WTC11 (cell line): ENCODE measurements at places on chromosomes 13 and 19.

- no peak for DNase-seq
Observed at GRCh38 chr13:111952032-111952431, 114.9 kb upstream of the SOX1 start.

DNA sequence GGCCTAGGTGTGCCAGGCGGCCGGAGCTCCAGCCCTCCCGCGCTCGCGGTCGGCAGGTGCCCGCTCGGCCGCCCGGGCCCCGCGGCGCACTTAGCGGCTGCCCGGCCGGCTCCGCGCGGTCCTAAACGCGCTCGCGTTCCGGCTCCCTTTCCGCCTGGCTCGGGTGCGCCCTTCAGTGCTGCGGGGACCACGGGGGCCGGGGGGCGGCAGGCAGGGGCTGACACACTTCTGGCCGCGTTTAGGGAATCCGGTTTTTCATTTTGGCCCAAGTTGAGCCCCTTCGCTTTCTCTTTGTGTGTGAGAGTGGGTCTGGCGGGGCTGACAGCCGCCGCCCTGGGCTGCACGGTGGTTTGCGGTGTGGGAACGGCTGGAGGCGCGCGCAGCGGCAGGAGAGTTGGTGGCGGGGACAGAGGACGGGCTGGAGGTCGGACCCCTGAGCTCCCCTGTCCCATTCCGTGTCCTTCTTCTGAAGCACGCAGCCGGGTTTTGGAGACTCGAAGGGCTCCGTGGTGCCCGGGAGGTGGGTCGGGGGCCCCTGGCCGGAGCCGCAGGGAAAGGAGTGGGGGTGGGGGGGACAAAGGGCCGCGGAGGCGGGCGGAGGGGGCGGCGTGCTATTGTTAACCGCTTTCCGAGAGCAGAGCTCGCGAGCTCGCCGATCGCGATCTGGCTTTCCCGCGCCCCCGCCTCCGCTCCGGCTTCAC lies 3.1 kb downstream of the FGF9 start:
- peak; percentile 63 for DNase-seq

GRCh38 chr13:53847502-53847901 lies 818.9 kb downstream of the OLFM4 start:
- no peak for DNase-seq

- no peak for DNase-seq
Observed at GRCh38 chr19:31339411-31339810, 9.8 kb downstream of the TSHZ3 start.

DNA sequence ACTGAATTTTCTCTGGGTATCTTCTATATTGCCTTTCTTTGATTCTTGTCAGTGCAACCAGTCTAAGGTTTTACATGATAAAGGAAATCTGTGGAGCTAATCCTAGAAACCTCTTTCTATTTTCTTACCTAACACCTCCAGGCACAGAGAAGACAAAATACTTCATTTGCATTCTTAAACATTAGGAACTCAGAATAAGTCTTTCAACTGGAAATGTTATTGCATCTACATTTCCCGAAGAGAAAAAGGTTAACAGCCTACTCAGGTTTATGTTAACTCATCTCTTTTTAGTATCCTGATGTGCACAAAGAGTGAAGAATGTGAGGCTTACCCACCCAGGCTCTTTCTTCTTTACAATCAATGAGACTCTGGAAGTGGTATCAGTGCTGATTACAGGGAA lies 106.7 kb downstream of the PCCA start:
- DNase-seq = no peak

GRCh38 chr19:15429825-15430467 lies 11.2 kb upstream of the AKAP8L start:
- DNase-seq = no peak

DNA sequence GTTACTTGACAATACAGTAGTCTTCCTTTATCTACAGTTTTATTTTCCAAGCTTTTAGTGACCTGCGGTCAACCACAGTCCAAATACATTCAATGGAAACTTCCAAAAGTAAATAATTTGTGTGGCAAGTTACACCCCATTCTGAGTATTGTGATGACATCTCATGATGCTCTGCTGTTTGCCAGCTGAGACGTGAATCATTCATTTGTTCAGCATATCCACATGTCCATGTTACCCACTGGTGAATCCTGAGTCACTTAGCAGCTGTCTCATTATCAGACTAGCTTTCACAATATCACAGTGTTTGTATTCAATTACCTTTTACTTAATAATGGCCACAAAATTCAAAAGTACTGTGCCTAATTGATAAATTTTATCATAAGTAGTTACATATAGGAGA lies 179.8 kb downstream of the PRR20E start:
- no peak for DNase-seq

DNA sequence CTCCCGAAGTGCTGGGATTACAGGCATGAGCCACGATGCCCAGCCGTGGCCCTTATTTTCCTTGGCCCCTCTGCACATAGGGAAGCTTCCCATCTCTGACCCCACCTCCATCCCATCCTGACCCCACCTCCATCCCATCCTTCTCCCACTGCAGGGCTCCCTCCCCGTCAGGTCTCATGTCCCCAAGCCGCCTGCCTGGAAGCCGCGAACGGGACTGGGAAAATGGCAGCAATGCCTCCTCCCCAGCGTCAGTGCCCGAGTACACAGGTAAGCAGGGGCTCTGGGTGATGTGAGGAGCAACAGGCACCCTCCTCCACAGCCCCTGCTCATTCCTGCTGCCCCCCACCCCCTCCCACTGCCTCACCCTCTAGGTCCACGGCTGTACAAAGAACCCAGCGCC lies 12.2 kb downstream of the XAB2 start:
- DNase-seq = no peak

DNA sequence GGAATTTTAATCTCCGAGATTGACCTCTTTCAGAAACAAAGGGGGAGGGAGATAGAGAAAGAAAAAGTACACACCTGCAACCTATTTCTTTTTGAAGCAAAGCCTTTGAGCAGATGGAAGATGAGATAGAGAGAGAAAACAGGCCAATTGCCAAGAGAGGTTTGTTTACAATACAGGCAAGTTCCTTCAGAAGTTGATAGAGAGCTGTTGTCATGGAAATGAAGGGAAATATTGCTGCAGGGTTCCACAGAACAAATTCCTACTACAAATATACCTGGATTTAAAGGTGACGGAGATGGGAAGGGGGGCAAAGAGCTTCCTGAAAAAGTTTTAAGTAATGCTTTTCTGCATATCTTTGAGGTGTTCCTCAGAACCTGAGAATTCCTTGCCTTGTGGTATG lies 388.4 kb downstream of the NDFIP2 start:
- no peak for DNase-seq

GRCh38 chr13:106591299-106591698 lies 23.4 kb upstream of the ARGLU1 start:
- DNase-seq = no peak

- no peak for DNase-seq
Observed at GRCh38 chr13:110980921-110981320, 66.1 kb upstream of the ANKRD10 start.

DNA sequence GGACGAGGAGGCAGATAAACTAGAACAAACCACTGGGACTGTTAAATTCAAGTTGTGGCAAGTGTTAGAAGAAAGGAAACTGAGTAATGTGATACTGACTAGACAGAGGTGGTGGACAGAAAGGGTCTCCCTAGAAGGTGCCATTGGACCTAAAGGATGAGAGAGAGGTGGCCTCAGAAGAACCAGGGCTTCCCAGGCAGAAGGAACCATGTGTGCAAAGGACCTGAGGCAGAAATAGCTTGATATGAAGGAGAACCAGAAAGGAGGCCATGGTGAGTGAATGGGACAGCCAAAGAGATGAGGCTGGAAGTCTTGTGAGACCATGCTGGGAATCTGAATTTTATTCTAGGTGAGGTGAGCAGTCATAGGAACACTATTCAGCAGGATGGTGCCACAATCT lies 2.8 kb upstream of the SYDE1 start:
- DNase-seq = no peak

GRCh38 chr13:113881614-113882266 lies 17.9 kb upstream of the GAS6 start:
- no peak for DNase-seq

DNA sequence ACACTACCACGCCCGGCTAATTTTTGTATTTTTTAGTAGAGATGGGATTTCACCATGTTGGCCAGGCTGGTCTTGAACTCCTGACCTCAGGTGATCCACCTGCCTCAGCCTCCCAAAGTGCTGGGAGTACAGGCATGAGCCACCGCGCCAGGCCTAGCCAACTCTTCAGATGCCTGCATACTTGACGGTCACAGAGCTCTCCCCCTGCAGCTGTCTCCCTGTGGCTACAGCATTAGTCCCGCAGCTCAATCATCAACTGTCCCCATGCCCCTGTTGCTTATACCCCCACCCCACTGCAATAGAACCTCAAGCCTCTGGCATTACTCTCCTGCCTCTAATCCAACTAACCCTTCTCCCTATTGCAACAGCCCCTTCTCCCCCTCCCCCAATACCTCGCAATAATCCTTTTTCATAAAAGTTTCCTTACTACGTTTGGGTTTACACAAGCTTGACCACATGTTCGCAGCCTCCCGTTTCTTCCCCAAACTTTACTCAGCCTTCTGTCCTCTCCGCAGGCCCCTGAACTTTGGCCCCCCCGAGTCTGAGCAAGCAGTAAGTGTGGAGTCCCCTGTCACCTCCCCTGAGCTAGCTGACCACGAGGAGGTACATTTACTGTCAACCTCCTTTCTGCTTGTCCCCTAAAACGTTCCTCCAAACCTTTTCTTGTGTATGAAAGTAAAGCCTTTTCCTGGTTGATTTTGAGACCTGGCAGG lies 1.7 kb downstream of the ZNF77 start:
- no peak for DNase-seq

DNA sequence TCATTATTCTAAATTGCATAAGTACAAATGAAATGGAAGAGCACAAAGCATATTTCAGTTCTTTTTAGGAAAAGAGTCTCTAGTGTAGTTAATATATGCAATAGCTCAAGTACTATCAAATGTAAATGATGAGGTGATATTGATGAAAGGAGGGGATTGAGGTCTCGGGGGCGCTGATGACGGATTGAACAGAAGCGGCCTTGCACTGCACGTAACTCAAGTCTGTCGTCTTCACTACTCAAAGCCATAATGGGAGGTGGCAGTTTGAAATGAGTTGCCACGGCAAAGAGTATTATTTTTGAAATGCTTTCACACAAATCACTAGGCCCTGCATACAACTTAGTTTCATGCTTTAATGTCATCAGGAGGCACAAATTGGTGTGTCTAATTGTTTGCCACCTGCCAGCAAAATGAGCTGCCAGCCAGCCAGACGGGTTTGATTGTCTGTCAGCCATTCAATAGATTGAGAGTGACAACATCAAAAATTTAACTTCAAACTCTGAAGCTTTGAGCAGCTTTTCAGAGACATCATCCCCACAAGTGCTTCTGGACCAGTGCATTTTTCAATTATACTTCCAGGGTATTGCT lies 256.6 kb downstream of the NBEA start:
- DNase-seq = no peak

GRCh38 chr13:75285310-75285709 lies 196.7 kb downstream of the TBC1D4 start:
- no peak for DNase-seq

DNA sequence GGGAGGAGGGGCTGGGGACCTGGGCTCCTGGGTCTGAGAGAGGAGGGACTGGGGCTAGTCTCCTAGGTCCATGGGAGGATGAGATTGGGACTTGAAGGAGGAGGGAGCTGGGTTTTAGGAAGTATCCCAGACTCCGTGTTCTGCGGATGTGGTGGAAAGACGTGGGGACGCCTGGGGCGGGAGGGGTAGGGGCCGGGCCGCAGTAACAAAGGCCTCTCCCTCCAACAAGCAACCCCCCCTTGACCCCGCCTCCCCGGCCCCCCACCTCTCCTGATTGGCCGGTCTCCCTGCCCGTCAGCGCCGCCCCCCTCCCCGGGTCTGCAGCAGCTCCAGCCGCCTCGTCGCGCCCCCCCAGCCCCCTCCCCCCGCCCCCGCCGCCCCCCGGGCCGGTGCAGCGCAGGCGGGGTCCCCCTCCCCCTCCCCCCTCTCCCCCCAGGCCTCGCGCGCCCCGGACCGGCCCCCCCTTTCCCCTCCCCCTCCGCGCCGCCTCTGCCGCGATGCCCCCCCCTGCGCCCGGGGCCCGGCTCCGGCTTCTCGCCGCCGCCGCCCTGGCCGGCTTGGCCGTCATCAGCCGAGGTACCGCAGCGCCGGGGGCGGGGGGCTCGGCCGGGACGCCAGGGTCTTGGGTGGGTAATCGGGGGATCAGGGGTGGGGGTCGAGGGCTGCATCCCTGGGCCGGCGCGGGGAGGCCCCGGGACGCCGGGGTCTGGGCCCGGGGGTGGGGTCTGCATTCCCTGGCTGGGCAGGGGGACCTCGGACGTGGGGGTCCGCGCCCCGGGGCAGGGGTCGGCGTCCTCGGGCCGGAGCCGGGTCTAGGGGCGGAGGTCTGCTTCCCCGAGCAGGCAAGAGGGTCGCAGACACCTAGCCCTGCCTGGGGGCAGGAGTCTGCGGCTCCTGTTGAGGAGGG lies at the start of gene IGLON5:
TSS of gene IGLON5 (plus strand) at position 294 of the 907 bp plus-strand sequence. CDS start at position 498, 204 bp downstream.
- DNase-seq = peak; percentile 72

DNA sequence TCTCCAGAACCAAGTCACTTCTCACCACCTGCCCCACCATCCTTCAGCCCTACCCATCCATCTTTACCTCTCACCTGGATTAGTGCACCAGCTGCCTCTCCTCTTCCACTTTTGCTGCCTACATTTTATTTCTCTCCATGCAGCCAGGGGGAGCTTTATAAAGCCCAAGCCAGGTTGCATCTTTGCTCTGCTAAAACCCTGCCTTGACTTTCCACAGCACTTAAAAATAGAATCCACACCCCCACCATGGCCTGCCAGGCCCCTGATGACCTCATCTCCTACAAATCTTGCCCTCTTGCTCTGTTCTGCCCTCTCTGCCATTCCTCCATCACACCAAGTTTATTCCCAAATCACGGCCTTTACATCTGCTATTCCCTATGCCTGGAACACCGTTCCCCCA lies 1.8 kb downstream of the HOOK2 start:
- DNase-seq = no peak

DNA sequence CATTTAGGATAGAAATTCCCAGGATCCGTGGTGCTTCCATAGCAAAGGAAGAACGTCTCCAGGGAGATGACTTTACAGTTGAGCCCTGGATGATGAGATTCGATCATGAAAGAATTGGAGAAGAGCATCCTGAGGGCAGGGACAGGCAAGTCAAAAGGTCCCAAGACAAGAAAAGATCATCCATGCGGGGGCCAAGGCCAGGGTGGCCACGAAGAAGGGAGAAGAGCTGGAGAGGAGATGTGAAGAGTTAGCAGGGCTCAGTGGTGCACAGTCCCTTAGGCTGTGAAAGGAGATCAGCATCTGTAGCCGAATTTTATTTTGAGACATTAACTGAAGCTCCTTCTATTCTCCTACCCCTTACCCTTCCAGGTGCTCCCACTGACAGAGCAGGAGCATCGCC lies 28.9 kb downstream of the OR10H4 start:
- no peak for DNase-seq

DNA sequence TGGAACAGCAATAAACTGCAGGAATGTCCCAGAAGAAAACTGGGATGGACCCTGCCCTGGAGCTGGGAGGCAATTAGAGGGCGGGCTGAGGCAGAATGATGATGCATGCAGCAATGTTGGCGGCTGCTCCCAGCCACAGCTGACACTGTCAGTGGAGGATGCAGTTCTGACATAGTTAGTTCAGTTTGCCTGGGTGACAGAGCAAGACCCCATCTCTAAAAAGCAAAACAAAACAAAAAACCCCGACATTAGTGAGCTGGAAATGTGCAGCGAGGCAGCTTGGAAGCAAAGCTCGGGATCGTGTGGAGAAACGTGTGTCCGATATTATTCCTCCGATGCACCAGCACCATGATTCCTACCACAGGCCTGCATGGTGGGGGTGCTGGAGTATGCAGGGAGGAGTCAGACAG lies 110.1 kb upstream of the UQCRFS1 start:
- no peak for DNase-seq
